ENCODE measurements at places on chromosomes 13 and 19.

- no peak for DNase-seq
Measured at GRCh38 chr13:44159633-44160279, 213.9 kb upstream of the SERP2 start.

- no peak for DNase-seq
Measured at GRCh38 chr13:33537676-33538075, 252.1 kb upstream of the STARD13 start.

DNA sequence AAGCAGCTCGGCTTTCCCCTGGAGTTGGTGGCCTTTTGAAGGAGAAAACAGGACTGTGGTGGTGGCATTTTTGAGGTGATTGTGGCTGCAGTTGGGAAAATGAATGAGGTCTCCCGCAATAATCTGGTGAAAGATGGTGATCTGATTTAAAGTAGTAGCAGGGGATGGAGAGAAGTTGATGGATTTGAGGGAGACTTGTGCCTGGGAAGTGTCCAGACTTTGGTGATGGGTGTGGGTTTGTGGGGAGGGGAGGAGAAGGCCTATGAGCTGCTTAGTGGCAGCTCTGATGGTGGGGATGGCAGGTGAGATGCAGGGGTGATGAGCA, 4.0 kb upstream of the EPN1 start:
- DNase-seq = no peak

DNA sequence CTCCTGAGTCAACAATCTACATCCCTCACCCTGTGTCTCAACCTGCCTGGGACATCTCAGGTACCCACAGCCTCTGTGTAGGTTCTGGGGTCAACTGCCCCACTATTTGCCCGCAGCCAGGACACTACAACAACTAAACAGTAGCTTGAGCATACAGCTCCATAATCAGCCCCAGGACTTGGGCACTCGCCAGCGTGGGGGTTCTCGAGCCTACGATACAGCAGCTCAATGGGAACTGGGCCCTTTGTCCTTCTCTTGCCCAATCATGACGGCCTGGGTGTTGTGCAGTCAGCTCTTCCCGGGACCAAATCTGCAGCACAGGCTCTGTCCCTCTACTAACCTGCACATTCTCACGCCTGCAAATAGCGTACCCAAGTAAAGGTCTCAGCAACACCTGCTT, 1.3 kb downstream of the ZNF180 start:
- no peak for DNase-seq

DNA sequence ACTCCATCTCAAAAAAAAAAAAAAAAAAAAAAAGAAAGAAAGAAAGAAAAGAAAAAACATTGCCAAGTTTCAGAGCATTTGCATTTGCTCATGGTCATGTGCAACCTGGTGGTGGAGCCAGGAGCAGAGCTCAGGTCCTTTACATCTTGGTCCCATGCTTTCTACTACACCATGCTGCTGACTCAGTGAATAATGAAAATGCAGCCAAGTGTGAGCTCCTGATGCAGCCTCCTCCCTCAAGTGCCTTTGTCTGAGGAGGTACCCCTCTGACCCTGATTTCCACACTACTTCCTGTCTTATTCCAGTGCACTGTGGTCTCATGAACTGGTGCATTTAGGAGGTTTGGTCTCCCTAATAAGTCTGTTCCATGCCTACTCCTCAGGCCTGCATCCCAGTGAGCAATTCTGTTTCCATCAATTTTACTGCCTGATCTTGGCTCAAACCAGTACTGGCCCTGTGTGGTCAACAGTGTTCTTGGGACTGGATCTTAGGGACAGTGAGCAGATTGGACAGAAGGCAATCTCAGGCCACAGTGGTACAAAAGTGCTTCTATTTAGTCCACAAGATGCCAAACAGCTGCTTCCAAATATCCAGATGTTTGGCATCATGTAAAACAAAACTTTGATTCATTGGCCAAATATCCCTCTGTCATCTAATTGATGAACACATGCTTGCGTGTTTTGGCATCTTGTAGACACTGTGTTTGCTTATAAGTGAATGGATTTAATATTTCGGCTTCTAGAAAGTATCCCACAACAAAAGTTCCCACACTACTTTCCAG, 28.8 kb upstream of the LRCH1 start:
- DNase-seq = no peak

- no peak for DNase-seq
Measured at GRCh38 chr13:44750630-44751029, 174.5 kb upstream of the TSC22D1 start.

GRCh38 chr19:1089891-1090290, 5.3 kb downstream of the POLR2E start:
- DNase-seq = no peak

GRCh38 chr13:43441464-43441863, 345.3 kb downstream of the ENOX1 start:
- no peak for DNase-seq

GRCh38 chr19:2294687-2295335, 12.8 kb upstream of the PEAK3 start:
- DNase-seq = no peak

DNA sequence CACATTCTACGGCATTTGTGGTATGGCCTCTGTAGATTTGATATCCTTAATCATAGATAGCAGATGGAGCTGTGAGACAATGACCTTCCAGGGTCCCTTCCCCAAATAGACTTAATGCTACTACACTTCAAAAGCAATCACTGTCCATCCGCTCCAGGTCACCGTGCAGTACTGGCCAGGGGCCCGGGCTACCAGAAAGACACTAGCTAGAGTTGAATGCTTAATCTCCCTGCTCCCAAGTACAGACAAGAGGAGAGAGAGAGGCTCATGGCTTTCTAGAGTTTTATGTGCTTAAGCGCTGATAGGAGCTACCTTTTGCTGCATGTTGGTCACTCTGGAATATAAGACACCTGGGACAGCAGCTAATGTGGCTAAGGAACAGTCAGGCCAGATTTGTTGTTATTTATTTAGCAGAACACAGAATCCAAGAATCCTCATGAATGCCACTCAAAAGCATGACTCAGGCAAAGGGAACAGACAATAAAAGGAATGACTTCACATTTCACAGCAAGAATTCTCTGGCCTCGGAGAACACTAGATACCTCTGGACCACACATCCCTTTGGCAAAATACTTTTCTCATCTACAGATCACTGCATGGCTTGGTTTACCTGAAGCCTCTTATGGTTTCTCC, 165.0 kb downstream of the LACC1 start:
- no peak for DNase-seq

DNA sequence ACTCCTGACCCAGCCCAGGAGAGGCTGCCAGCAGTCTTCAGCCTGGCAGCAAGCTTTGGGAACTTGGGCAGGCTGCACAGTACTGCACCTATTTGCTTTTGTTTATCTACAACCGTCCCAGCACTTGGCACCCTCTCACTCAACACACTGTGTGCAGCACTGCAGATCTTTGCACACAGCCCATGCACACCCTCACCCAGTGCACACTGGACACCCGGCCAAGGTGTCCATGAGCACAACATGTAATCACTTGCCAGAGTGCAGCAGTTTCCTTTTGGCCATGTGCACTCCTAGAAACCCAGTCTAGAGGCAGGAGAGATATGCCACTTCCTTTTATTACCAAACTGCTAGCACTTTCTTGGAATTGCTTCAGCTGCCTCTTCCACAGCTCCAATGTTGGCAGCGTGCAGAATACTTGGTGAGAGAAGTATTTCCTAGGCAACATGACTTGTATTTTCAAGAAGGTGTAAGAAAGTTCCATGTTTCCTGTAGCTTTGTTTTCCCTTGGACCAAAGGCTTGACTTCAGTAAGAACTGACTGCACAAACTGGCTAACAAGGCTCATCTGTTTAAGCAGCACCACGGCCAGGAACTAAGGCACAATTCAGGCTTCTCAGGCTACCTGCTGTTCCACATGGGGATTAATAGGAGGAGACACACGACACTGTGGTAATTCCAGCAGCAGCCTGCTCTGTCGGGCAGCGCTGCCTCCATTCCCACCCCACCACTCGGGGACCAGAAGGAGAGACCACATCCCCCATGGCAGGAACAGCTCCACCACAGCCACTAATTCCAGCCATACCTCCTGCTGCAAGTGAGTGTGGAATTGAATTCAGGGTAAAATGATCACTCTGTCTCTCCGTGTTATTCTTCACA, 15.3 kb downstream of the ATP7B start:
- no peak for DNase-seq

DNA sequence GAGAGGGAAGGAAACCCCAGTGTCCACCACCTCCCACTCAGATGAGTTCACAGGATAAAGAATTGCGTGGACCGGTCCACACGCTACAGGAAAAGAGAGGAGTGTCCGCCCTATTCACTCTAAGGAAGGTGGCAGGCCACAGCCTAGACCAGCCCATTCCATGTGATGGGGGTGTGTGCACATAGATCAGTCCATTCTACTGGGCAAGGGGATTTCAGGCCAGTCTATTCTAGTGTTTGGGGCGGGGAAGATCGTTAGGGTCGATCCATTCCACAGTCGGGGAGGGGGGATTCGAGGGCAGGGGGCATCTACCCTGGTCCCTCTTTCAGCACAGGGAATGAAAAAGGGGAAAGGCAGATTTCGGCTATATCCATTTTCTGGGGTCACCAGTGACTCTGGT, 7.8 kb downstream of the FIZ1 start:
- DNase-seq = no peak

DNA sequence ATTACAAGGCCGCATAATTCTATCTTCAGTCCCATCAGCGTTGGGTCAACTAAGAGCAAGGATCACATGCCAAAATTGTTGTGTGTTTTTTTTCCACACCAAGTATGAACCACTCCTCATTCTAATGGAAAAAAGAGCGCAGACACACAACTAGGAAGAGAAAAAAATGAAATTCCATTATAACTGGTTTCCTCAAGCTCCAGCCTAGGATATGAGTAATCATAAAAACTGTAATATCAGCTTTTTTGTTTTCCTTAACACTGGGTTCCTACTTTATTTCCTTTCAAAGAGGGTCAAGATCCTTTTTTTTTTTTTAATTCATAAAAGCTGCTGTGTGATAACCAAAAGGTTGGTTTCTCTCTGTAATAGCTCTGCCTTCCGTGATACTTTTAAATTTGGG, 19.4 kb downstream of the TSHZ3 start:
- no peak for DNase-seq
